NCI-H1436 (cell line): ENCODE measurements at places on chromosomes 4 and X.

DNA sequence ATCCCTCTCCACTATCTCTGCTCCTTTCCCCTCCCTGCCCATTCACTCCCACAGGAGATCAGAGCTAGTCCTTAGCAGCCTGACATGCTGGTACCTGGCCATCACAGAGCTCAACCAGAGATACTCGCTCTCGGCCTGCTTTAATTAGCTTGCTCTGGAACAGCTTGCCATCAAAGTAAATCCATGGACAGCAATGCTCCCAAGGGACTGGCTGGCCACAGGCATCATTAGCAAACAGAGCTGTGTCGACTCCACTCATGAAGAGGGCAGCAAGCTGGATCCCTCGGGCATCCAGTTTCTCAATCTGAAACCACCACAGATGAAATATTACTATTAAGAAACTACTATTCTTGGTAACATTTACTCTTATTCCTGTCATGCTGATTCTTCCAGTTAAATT lies 43.4 kb upstream of the PHF8 start:
- DNase-seq, result no peak

DNA sequence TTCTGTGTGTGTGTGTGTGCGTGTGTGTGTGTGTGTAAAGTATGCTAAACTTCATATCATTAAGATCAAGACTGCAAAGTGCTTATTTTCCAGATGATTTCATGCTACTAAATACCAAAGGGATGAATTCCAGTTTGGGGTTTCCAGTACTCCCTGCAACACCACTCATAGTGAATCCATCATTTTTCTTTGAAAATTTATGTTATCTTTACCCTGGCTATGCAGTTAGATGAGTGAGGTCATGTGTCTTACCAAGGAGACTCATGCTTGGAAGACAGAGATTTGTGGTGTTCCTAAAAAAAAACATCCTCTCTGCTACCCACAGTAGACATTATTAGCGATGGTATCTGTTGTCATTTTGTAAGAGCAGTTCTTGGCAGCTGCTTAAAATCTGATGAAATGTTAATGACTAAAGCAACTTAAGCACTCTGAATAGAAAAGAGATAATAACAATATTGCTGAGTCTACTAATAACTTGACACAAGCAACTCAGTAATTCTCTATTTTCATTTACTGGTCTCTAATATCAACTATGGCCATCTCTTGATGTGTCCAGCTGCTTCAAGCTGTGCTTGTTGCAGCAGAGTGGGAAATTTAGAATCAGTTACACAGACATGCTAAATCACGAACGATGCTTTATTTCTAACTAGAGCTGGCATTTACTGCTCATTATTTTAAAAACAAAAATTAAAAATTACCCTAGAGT lies 1953.0 kb upstream of the IGFBP7 start:
- DNase-seq, result no peak

GRCh38 chrX:2607113-2607512 lies 84.0 kb upstream of the CD99 start:
- DNase-seq, result no peak

GRCh38 chr4:3531318-3531878 lies 824 bp downstream of the LRPAP1 start:
- no peak for DNase-seq

DNA sequence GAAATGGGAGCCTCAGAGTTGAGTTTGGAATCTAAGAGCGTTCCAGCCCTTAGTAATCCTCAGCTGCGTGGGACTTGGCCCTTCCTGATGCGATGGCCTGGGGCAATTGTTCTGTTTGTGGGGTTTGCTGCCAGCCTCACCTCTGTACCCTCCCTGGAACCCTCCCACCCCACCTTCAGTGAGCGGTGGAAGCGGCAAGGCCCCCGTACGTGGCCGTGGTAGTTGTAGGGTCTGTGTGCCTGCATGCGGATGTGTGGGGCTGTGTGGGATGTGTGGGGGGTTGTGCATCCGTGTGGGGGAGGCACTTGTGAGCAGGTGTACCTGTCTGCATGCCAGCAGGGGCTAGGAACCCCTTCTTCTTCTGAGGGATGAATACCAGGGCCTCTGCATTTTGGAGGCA lies 65.4 kb upstream of the ADRA2C start:
- no peak for DNase-seq

DNA sequence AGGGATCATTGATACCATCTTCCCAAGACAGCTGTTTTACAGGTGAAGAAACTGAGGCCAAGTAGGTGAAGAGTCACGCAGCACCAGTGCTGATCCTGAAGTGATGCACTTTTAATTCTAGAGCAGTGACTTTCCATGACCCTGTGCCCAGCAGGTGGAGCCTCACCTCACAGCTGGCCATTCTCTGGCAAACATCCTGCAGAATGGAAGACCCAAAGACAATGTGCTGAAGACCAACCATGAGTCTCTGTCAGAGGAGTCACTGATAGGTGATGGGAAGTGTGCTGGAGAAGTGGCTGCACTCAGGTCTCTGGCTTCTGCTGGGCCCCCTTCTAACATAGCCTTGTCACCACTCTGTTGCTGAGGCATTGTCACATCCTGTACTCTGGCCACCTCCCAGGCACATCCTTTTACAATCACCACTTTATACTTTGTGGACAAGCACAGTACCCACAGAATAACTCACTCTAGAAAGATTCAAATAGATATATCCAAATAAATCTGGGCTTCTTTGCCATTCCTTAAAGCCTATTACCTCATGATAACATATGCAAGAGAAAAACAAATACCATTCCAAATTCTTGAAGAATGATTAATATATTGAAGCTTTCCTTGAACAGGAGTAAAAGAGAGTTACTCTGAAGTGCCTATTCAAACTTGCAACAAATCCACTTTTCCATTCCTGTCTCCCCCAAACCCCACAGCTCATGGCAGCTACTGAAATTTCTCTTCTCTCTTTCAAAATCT lies 64.1 kb upstream of the SCOC start:
- no peak for DNase-seq

- DNase-seq, result no peak
Measured at GRCh38 chr4:108052558-108053120, 63.0 kb downstream of the HADH start.

- no peak for DNase-seq
Measured at GRCh38 chr4:77021614-77022089, 54.1 kb downstream of the CCNI start.

- no peak for DNase-seq
Measured at GRCh38 chrX:118508635-118509034, 13.0 kb downstream of the DOCK11 start.

- DNase-seq, result no peak
Measured at GRCh38 chr4:182533964-182534363, 290.8 kb downstream of the TENM3 start.

DNA sequence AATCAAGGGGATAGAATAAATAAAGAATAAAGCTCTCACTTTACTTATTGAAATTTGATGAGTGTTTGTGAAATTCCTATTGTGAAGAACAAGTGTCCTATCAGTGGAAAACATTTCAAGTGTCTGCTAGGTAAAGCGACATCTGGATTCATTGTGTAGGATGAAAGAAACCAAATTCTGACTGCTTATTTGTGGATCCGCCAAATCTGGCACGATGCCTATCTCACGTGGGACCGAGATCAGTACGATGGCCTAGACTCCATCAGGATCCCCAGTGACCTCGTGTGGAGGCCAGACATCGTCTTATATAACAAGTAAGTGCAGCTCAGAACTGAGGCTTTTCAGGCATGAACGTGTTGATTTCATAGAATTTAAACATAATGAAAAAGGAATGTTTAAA lies 1.9 kb downstream of the CHRNA9 start:
- peak; percentile 21 for DNase-seq

- DNase-seq, result no peak
Measured at GRCh38 chr4:80014531-80014930, 58.5 kb downstream of the ANTXR2 start.

DNA sequence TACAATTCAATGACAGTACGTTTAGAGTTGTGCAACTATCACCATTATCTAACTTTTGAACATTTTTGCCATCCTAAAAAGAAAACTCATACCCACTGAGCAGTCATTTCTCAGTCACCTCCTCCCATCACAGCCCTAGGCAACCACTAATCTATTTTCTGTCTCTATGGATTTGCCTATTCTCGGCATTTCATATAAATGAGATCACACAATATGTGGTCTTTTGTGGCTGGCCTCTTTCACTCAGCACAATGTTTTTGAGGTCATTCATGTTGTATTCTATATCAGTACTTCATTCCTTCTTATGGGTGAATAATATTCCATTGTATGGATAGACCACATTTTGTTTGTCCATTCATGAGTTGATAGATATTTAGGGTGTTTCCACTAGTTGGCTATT lies 103.0 kb downstream of the PPEF1 start:
- DNase-seq, result no peak

GRCh38 chr4:123913598-123913997 lies 517.0 kb downstream of the SPRY1 start:
- no peak for DNase-seq

- DNase-seq, result no peak
Measured at GRCh38 chr4:141858437-141858836, 222.1 kb downstream of the IL15 start.

DNA sequence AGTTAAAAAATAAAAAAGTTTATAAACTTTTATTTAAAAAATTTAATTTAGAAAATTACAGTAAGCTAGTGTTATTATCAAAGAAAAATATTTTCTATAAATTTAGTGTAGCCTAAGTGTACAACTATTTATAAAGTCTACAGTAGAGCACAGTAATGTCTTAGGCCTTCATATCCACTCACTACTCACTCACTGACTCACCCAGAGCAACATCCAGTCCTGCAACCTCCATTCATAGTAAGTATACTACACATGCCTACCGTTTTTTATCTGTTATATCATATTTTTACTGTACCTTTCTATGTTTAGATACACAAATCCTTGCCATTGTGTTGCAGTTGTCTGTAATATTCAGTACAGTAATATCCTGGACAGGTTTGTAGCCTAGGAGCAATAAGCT lies 129.0 kb upstream of the FAM47B start:
- DNase-seq, result no peak

GRCh38 chr4:168732714-168733113 lies 235.9 kb downstream of the PALLD start:
- DNase-seq, result no peak

DNA sequence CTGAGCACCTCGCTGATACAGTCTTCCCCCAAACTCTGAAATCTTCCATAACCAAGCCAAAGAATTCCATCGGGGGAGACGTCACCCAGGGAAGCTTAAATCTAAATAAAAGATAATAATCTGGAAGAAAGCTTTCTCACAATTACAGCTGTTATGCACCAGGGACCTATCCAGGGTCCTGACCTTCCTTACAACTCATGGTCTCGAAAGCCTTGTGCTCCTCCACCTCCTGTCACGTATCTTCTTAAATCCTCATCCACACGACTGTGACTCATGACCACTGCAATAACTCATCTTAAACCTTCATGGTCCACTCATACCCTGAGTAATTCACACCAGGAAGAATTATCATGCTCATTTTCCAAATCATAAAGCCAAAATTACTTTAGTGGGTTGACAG lies 166.8 kb upstream of the FRG1 start:
- DNase-seq, result no peak

DNA sequence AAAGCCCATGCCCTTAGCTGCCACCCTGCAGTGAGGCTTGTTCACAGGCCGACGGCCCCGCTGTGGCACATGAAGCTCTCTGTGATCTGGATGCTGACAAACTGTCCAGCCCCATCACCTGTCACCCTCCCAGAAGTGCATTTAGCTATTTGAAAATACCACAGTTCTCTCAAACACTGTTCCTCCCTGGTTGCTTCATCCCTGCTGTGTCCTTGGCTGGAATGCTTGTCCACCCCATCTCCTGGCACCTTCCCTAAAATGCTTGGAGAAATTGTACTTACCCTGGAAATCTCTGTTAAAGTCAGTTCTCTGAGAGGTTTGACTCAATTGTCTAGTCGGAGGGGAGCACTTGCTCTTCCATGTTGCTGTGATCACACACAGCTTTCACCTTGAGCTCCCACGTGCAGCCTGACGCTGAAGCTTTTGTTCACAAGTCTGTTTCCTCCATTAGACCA lies 10.1 kb downstream of the SYNPO2 start:
- DNase-seq, result no peak

DNA sequence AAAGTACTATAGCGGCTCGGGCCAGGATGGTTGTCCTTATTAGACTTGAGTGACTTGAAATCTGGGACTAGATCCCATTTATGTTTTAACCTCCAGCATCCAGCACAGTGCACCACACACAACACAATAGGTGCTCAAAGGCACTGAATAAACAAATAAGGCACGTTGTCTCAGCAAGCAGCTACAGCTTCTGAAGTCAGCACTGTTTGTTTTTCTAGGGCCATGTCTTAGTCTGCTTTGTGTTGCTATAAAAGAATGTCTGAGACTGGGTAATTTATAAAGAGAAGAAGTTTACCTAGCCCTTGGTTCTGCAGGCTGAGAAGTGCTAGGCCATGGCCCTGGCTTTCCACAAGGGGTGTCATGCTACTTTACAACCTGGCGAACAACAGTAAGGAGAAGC lies 102.1 kb upstream of the LNX1 start:
- no peak for DNase-seq

GRCh38 chr4:61406677-61407076 lies 206.6 kb downstream of the ADGRL3 start:
- no peak for DNase-seq

- DNase-seq, result no peak
Measured at GRCh38 chr4:11149612-11150259, 279.0 kb downstream of the HS3ST1 start.

DNA sequence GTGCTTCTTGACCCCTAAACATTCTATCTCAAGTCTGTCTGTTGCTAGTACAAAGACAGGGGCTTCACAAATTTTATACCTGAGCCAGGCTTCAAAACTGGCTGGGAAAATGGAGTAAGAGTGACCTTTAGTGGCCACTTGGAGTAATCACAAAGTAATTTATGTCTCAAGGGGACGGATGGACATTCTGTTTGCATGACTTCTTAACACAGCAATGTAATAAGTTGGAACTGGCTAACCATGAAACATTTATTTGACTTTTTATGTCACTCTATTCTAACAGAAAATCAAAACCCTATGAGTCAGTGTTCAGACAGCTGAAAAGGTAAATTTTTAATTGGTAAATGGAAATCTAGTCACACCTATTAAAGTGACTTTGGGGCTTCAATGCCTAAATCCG lies 600.6 kb downstream of the ANKRD50 start:
- DNase-seq, result peak; percentile 58

- no peak for DNase-seq
Measured at GRCh38 chr4:76584241-76585152, 149.5 kb downstream of the SHROOM3 start.

DNA sequence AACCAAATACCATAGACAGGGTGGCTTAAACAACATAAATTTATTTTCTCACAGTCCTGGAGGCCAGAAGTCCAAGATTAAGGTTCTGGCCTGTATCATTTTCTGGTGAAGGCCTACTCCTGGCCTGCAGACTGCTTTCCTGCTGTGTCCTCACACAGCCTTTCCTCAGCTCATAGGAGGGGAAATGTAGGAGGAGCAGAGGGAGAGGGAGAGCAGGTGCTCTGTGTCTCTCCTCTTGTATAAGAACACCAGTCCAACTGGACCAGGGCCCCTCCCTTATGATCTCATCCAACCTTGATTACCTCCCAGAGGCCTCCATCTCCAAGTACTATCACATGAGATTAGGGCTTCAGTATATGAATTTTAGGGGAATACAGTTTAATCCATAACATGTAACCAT lies 34.3 kb downstream of the RAPGEF2 start:
- DNase-seq, result peak; percentile 28
